ENCODE measurements at places on chromosomes 3 and 15. TPM values are rescaled to one million over a fixed set of nuclear protein-coding genes. Genes with fewer than 3 reads are reported as not detected.
A peak's percentile ranks its signal among the peaks of the same experiment; 100 is the strongest.

GABRG3 gene
- not detected for total RNA-seq

B3GALNT1 gene
- total RNA-seq, result 1.7 TPM

SCG3 gene
- total RNA-seq, result not detected

DNA sequence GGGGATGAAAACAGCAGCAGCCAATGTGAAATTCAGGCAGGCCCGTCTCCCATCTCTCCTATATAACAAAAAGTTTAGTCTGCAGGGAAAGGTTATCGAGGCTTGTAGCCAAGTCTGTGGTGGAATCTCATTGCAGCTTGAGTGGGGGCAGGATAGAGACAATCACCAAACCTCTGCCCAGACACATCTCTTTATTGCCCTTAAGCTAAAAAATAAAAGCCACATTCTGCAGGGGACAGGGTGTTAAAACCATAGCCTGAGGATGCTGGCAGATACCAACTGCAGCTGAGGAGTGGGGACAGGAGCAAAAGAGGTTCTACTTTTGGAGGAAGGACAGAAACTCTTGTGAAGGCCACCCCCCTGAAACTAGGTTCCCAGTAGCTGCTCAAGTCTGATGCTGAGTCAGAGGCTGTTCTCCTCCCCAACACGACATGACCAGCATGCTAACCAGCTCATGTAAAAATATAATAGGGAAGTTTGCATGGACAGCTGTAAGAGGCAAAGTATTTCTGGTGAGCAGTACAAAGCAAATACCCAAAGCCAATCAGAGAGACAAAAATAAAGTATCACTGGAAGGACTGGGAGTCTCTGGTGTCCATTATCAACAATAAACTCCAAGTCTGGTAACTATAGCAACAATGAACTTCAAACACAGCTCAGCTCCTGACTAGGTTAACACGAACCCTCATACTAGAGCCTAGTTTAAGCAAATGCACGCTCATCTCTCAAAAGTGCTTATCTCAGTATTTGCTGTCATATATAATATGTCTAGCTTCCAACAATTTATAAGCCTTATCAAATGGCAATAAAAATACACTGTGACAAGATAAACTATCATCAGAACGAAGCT, 362.2 kb upstream of the SLCO3A1 start:
- H3K27ac ChIP-seq, result peak overlapping the region; percentile 74
- peaks cover 13% of the 10 kb centered on the region for H3K4me1 ChIP-seq
- H3K36me3 ChIP-seq, result peaks cover 5% of the 10 kb centered on the region

DNA sequence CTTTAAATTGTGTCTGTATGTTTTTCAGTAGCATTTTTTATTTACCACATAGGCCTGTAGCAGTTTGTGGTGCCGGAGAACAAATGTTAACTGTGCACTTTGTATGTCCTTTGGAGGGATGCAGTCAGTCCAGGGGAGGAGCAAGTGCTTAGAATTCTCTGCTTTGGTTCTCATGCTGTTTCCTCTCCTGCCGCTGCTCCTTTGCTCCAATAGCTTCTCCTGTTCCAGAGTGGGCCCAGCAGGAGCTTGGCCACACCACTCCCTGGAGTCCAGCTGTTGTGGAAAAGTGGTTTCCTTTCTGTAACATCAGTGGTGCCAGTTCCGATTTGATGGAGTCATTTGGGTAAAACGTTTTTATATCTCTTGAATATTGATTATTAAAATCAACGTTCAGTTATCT, 16.6 kb downstream of the TICRR start:
- no peak overlapping the region for H3K4me3 ChIP-seq
- peaks cover 35% of the 10 kb centered on the region for H3K36me3 ChIP-seq
- DNase-seq, result no peak
- no peaks in the 10 kb centered on the region for H3K27me3 ChIP-seq

- H3K36me3 ChIP-seq, result no peaks in the 10 kb centered on the region
- peaks cover 3% of the 10 kb centered on the region for H3K4me1 ChIP-seq
- peaks cover 7% of the 10 kb centered on the region for H3K27me3 ChIP-seq
- H3K27ac ChIP-seq, result no peak overlapping the region
Observed at GRCh38 chr3:42839616-42840015, 30.4 kb downstream of the ACKR2 start.

CIB2 gene
- total RNA-seq, result 1.2 TPM

DNA sequence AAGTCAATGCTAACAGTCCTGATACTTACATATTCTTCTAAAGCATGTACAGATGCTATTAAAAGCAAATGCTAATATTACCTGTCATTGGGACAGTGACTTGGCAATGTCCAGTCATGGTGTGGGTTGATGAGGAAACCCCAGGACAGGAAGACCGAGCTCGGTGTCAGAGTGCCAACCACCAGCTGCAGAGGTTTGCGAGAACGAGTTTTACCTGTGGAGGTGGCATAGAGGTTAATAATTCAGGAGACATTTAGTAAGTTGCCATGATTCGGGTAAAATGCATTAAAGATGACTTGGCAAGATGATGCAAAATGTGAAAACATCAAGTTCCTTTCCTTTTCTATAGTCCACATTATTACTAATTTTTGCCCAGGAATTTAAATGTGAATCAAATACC, 94.5 kb downstream of the ABI3BP start:
- H3K27ac ChIP-seq, result no peak overlapping the region
- no peaks in the 10 kb centered on the region for H3K36me3 ChIP-seq
- DNase-seq, result no peak
- H3K27me3 ChIP-seq, result no peaks in the 10 kb centered on the region
- H3K4me1 ChIP-seq, result peaks cover 9% of the 10 kb centered on the region
- H3K4me3 ChIP-seq, result no peak overlapping the region

HAPLN3 gene
- total RNA-seq, result 49.1 TPM

- H3K27ac ChIP-seq, result no peak overlapping the region
- no peak overlapping the region for H3K4me3 ChIP-seq
- peaks cover 7% of the 10 kb centered on the region for H3K4me1 ChIP-seq
- DNase-seq, result no peak
Observed at GRCh38 chr3:42934910-42935309, 29.0 kb downstream of the ZNF662 start.

DNA sequence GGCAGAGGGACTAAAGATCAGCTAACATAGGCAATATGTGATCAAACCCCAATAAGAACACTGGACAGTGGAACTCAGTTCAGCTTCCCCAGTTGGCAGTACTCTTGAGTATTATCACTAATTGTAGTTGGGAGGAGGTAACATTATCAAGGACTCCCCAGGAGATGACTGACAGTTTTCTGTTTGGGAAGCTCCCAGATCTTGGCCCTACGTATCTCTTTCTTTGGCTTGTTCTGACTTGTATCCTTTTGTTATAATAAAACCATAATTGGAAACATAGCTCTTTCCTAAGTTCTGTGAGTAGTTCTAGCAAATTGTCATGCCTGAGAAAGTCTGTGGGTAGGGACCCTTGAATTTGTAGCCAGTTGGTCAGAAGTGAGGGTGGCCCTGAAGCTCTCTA, 316.4 kb downstream of the ZNF621 start:
- no peak overlapping the region for H3K27ac ChIP-seq
- no peak for DNase-seq
- H3K27me3 ChIP-seq, result peaks cover 9% of the 10 kb centered on the region
- H3K4me3 ChIP-seq, result no peak overlapping the region
- no peaks in the 10 kb centered on the region for H3K36me3 ChIP-seq

DNA sequence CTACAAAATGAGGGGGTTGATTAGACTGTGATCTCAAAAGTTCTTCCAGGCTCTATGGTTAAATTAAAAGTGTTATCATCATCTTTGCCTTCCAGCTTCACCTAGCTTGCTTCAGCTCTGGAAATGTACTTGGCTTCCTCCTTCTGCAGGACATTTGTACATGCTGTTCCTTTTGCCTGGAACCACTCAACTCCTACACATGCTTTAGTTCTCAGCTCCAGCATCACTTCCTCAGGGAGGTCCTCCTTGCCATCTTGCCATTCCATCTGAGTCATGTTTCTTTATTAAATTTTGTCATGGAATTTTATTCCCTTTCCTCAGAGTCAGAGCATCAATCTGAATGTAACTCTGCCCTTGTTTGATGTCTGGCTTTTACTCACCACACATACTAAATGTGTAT, 158.6 kb upstream of the FEZF2 start:
- H3K36me3 ChIP-seq, result no peaks in the 10 kb centered on the region
- no peaks in the 10 kb centered on the region for H3K4me1 ChIP-seq
- no peak overlapping the region for H3K4me3 ChIP-seq
- H3K27me3 ChIP-seq, result no peaks in the 10 kb centered on the region

GRCh38 chr15:42903388-42904324, 16.9 kb downstream of the TTBK2 start:
- H3K36me3 ChIP-seq, result peaks cover 2% of the 10 kb centered on the region
- no peak overlapping the region for H3K4me3 ChIP-seq
- no peak overlapping the region for H3K27ac ChIP-seq
- H3K4me1 ChIP-seq, result peaks cover 5% of the 10 kb centered on the region

GRCh38 chr15:95799286-95800200, 531.0 kb upstream of the NR2F2 start:
- H3K27me3 ChIP-seq, result no peaks in the 10 kb centered on the region
- H3K27ac ChIP-seq, result no peak overlapping the region
- no peaks in the 10 kb centered on the region for H3K4me1 ChIP-seq

DNA sequence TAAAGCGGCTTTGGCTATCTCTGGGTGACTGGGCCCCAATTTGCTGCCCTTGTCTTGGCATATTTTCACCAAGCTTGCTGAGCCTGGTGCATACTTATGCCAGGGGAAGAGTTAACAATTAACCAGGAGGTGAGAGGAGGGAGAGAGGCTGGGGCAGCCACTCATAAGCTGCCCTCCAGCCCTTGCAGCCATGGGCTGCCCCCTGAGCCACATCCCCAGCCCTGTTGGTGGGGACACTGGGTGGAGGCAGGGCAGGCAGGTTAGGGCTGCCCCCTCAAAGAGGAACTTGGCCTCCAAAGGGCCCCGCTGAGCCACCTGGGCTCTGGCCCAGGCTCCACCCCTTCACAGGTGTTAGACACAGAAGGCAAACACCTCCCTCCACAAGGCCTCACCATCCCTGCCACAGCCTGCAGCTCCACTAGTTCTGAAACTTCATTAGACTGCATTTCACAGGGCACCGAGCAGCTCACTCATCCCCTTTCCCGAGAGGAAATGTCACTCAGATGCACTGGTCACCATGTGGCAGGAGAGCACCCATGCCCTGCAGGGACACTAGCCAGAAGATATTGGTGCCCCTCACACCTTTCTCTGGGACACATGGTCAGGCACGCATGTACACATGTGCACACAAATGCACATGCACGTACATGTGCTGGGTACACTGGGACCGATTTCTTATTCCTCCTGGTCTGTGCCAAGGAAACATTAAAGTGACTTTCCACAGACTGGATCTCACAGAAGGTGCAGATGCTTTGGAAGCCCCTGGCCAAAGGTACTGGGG, 20.2 kb downstream of the AMOTL2 start:
- H3K4me1 ChIP-seq, result no peaks in the 10 kb centered on the region
- H3K4me3 ChIP-seq, result no peak overlapping the region
- DNase-seq, result no peak
- H3K27ac ChIP-seq, result no peak overlapping the region
- peaks cover 7% of the 10 kb centered on the region for H3K27me3 ChIP-seq
- H3K36me3 ChIP-seq, result no peaks in the 10 kb centered on the region

- no peak for DNase-seq
- H3K27me3 ChIP-seq, result peaks cover 17% of the 10 kb centered on the region
- H3K36me3 ChIP-seq, result peaks cover 4% of the 10 kb centered on the region
- peaks cover 10% of the 10 kb centered on the region for H3K4me1 ChIP-seq
Observed at GRCh38 chr3:143203848-143204247, 84.3 kb downstream of the CHST2 start.

DNA sequence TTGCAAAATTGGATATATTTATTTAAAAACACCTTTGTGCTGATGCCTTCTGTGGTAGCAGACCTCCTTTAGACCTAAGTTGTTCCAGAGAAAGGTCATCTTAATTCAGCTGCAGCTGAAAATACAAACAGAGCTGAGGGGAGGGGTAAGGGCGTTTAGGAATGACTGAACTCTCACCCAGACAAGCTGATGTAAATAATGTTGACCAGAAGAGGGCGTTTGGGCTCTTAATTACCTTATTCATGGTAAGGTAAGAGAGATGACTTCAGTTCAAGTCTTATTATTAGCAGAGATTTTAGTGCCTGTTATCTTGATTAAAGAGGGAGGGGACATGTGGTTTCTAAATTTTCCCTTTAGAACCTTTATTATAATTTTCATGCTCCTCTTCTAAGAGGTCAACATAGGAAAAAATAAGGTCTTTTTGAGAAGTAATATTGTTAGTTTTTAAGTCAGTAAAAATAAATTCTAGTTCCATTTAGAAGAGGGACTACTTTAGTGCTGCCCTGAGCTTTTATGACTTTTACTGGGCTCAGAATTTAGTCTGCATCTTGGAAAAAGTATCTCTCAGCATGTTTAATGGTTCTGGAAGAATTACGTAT, 46.3 kb downstream of the GPR171 start:
- no peak overlapping the region for H3K27ac ChIP-seq
- H3K27me3 ChIP-seq, result peaks cover 6% of the 10 kb centered on the region
- peaks cover 3% of the 10 kb centered on the region for H3K4me1 ChIP-seq
- no peak overlapping the region for H3K4me3 ChIP-seq

CISH gene
- total RNA-seq, result 369 TPM

DNA sequence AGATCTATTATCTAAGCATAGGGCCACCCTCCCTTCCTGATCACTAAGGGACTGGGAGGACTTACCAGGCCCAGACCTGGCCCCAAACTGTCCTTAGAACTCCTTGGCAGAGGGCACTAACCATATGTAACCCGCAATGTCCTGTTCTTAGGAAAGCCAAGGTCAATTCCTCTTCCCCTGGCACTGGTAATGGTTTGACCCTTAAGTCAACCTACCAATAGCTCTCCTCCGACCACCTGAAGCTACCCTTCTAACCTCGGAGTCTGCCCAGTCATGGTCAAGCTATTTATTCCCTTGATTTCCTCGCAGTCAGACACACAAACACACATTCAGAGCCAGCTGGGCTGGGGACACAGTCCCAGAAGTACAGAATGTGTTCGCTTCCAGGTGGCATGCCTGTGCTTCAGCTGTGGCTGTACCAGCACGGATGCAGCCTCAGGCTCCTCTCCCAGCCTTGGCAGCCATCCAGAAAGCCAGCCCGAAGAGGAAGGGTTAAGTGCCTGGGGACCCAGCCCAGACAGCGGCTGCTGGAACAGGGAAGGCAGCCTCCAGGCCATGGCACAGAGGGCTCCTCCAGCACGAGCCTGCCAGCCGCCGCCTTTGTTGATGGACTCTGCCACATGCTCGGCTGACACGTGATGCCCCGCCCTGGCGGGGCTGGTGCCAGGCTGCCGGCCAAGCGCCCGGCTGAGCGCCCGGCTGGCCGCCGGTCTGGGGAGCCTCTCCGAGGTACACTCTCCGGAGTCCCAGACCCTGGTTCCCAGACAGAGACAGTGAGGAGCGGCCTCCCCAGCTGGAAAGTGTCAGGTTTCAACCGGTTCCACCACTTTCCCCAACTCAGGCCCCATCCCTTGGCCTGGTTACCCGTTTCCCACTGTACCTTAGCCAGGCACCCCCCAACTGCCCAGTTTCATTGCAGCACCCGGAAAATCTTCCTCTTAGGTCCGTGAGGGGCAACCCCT, 5.5 kb downstream of the BMF start:
- peaks cover 83% of the 10 kb centered on the region for H3K4me1 ChIP-seq
- no peaks in the 10 kb centered on the region for H3K36me3 ChIP-seq
- DNase-seq, result no peak
- H3K27me3 ChIP-seq, result peaks cover 3% of the 10 kb centered on the region
- H3K27ac ChIP-seq, result no peak overlapping the region
